ENCODE measurements at places on chromosomes 5 and 9.

- DNase-seq: no peak
Observed at GRCh38 chr9:96068511-96068910, 193.0 kb downstream of the ERCC6L2 start.

DNA sequence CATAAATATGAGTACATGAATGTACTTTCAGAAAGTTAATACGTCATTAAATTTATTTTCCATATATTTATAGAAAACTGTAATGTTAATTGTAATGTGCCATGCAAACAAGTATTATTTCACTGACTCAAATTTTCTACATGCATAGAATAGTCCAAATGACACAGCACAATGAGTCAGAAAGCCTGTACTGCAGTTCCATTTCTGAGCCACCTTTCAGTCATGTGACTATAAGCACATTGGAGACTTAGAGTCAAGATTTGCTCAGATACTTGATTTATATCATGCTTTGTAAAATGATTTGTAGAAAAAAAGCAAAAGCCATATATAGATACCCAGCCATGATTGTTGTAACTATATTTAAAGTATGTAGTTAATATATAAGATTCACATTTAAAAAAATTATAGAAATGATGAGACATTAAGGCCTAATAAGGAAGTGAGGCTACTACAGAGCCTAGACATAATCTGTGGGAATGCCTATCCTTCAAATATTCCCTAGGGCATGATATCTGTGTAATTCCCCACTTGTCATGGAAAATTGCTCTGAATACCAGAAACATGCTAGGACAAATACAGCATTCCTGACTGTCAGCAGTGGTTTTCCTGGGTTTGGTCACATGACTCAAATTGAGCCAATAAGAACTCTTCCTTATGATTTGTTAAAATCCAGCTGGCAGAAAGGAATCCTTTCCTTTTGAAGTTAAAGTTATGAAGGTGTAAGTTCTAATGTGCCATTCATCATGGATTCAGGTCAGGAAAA lies 50.0 kb downstream of the PTPRD start:
- DNase-seq: no peak

GRCh38 chr5:81626524-81626923 lies 124.4 kb downstream of the SSBP2 start:
- peak; percentile 7 for DNase-seq

GRCh38 chr5:172910828-172911627 lies 48.2 kb upstream of the RPL26L1 start:
- DNase-seq: no peak

DNA sequence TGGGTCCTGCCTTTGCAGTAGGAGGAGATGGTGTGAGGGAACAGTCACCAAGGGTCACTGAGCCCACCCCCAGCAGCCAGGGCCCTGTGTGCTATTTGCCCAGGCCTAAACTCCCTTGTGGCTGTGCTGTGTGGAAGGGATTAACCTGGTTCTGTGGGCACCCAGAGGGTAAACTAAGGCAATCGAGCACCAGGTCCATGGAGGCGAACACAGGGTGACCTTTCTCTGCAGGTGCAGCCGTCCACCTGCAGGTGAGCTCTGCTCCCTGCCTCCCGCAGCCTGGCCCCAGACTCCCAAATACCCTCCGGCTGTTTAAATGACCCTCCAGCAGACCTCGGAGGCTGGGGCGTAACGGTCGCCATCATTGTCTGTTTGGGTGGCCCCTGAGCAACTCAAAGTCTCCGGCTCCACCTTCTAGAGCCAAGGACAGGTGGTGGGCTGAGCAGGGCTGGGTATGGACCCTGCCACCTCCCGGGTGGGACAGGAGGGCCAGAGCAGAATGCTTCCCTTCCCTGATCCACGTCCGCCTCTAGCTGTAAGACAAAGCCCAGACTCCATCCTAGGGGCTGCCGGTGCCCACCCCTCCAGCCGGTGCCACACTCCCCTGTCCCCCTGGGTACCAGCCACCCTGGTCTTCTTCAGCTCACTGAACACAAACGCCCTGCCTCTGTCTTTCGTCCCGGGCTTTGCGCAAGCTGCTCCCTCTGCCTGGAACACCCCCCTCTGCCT lies 34.1 kb upstream of the FIBCD1 start:
- DNase-seq: no peak

GRCh38 chr5:68818057-68818695 lies 275.6 kb upstream of the SLC30A5 start:
- DNase-seq: no peak

- DNase-seq: no peak
Observed at GRCh38 chr5:143162810-143163209, 240.7 kb downstream of the NR3C1 start.

DNA sequence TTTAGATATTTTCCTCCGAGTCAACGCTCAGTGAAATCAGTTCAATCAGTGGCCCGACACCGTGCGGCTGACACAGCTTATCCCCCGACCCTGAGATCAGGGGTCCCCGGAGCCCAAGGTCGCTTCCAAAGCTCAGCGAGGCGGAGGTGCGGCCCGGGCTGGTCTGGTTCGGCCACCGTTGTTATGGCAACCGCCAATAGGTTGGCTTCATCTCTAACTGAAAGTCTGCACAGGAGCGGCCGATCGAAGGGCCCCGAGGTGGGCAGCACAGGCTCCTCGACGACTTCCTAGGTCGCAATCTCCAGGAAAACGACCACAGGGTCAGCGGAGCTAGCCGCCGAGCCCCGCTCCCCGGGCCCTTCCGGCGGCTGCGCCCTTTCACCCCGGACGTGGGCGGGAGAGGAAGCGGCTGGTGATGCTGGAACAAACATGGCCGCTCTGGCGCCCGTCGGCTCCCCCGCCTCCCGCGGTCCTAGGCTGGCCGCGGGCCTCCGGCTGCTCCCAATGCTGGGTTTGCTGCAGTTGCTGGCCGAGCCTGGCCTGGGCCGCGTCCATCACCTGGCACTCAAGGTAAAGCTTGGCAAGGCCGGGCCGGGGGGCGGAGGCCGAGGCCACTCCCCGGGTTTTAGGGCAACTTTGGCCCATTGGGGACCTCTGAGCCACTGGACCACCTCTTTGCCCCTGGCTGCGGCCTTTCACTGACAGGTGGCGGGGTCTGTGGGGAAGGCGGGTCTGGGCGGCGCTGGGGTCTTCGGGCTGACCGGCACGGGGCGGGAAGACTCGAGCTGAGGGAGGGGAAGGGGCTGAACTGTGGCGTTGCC lies at the start of gene GPR107:
Gene GPR107 (plus strand): TSS at position 403 of the 821 bp plus-strand sequence. CDS start 27 bp downstream, at position 430.
- DNase-seq: no peak

DNA sequence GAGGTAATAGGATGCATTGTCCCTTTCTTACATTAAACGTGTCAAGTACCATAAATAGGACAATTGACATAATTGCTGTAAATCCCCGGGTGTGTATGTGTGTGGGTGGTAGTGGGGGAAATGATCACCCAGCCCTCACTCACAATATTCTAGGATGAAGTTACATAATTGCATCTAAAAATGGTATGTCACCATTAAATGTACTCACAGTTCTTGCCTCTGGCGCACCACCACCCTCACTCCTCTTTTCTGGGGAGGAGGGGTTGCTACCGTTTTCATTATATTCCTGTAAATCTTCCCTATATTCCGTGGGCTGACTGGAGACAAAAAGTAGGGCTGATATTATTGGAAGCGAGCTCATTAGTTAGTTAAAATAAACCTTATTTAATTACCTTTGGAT lies 563.8 kb downstream of the TLR4 start:
- DNase-seq: no peak

- DNase-seq: no peak
Observed at GRCh38 chr9:80467632-80468031, 895.9 kb downstream of the TLE4 start.

DNA sequence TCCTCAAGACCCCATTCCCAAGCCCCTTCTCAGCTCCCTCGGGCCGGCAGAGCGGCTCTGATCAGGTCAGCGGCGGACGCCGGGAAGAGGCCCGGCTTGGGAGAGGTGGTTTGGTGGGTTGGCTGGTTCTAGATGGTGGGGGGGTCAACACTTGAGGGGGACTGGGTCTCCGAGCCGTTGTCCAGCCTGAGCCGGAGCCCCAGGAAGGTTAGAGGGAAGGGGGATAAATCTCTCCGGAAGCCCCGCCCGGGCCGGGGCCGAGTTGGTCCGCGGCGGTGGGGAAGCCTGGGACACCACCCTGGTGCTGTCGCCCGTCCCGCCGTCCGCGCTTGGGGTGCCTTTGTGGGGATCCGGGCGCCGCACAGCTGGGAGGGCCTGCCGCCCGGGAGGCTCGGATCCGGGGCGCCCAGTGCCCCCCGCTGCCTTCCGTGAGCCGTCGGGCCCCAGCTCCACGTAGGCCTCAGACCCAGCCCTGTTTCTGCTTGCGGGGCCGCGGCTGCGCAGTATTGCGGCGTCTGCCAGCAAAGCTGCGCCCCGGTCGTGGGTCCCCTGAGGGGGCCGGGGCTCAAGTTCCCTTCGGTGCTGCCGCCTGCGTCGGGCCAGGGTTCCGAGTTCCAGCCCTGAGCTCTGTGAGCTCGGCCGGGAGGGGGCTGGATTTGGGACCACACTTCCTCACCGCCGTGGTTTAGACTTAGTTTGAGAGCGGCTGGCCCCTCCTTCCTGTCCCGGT lies 542 bp upstream of the TRIM52 start:
- no peak for DNase-seq

GRCh38 chr9:107693625-107694326 lies 204.2 kb upstream of the KLF4 start:
- no peak for DNase-seq

DNA sequence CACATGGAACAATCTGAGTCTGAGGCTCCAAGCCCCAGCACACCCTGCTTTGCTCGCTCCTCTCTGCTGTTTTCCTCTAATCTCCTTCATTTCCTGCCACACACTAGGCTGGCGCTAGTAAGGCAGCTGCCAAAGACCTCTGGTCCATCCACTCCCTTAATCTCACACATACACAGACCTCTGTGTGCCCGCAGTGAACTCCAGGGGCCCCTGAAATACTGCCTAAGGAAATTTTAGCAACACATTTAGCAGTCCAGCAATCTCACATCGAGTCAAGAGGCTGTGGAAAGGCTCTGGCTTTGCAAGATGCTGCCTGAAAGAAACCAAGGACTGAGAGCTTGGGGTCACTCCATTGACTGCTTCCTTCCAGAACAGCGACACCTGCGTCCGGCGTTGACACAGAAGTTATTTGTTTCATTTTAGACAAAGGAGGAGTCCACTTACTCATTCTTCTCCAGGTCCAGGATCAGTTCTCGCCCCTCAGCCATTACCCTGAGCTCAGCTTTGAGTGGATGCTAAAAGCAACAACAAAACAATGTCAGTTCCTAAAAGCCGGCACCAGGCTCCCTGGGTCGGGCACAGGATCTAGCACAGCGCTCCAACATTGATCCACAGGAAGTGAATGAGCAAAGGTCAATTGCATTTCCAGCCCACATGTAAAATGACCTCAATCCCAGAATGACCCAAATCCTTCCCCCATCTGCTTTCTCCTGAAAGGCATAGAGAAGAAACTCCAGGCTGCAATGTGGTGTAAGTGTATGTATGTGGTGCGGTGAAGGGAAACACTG lies 11.5 kb downstream of the ADAM19 start:
- DNase-seq: no peak

DNA sequence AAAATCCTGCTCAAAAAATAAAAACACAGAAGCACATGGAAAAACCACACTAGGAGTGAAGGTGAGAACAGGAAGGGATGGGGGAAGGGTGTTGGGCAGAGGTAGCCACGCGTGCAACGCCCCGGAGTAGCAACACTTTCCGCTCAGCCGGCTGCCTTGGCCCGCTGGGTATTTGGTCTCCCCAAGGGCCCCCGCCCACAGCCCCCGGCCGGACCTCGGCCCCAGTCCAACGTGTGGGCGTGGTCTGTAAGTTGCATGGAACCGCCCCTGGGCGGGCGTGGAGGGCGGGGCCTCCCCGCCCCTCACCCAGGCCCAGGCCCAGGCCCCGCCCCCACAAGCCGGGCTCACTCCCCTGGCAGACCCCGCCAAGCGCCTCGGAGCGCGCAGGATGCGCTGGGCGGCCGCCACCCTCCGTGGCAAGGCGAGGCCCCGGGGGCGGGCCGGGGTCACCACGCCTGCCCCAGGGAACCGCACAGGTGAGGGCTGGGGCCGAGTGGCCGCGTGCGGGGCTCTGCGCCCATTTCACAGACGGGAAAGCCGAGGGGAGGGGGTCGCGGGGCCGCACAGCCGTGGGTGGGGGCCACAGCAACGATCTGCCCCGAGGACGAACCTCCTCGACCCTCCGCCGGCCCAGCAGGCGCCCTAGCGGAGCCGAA lies at the start of gene SUSD3:
Gene SUSD3 (plus strand): TSS at position 347 of the 656 bp plus-strand sequence. CDS start 42 bp downstream, at position 389.
- DNase-seq: no peak
